ENCODE measurements at places on chromosomes 4 and X.

DNA sequence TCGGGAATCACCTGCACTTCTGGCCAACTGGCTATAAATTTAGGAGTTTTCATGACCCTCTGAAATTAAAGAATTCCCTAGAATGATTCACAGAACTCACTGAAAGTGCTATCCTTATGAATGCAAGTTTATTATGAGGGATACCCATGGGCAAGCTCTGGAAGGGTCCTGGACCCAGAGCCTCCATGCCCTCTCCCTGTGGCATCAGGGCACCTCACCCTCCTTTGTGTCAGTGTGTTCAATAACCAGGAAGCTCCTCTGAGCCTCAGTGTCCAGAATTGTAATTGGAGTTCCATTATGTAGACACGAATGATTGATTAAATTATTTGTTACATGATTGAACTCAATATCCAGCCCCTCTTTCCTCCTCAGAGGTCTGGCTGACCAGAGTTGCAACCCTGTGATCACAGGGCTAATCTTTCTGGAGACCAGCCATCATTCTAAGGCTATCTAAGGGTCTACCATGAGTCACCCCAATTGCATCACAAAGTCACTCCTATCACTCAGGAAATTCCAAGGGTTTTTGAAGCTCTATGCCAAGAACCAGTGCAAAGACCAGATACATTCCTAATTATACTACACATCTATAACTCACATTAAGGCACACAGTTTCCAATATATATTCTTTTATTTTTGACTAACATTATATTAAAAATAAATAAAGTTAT is 8.9 kb downstream of the ANXA3 start:
- DNase-seq = peak; percentile 66

- no peak for DNase-seq
These were observed 56.2 kb downstream of the LRRC66 start for GRCh38 chr4:51963841-51964517.

- DNase-seq = no peak
These were observed 3.2 kb downstream of the DGKQ start for GRCh38 chr4:970046-970745.

DNA sequence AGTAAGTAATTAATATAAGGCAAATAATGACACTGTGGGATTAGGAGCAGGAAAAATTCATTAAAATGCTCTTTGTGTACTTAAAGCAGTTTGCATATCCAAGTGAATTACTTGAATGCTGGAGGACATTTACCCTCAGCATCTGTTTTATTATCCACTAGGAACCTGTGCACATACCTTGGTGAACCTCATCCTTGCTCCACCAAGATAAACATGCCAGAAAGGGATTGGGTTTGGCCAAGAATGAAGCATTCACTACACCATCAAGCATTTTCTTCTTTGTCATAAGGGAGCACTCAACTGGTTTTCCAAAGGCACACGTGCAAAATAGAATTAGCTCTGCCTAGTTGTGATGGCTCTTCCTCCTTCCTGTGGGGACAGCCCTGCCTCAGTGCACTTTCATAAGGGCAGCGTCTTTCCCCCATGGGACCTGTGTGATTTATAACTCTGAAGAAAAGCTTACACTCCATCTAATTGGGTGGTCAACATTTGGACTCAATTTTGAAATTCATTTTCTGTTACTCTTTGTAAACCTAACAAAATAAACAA is 291.7 kb downstream of the USP46 start:
- DNase-seq = no peak

- DNase-seq = no peak
These were observed 286.3 kb downstream of the PDGFC start for GRCh38 chr4:156685308-156685707.

- no peak for DNase-seq
These were observed 42.0 kb upstream of the GBA3 start for GRCh38 chr4:22650771-22651170.

DNA sequence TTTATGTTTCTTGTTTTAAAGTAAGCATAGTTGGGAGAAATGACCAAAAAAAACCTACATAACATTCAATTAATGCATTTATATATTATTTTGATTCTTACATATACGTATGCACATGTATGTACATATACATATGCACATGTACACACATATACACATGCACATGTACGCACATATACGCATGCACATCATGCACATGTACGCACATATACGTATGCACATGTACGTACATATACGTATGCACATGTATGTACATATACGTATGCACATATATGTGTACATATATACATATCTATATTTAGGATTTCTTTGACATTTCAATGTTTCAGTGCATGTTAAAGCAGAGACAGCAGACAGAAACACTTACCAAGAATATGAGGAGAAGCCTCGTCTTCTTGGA is 263.4 kb downstream of the ADAMTS3 start:
- DNase-seq = no peak

- no peak for DNase-seq
These were observed 48.0 kb downstream of the RAPGEF2 start for GRCh38 chr4:159150821-159151390.

DNA sequence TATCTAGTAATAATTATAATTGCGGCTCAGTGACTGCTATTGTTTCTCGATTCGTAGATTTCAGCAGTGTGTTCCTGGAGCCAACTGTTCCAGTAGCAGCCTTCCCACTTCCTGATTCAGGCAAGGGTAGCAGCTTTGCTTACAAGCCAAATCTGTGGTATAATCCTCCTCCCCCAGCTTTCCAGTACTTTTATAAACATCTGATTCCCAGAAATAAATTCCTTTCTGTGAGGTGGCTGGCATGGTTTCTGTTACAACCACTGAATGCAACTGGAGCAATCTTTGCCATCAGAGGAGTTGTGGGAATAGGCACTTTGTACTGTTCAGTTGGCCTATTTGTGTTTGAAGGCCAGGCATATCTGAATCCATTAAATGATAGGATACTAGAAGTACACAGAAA is 80.0 kb downstream of the GLRA3 start:
- DNase-seq = no peak

GRCh38 chr4:178255172-178255571 is 812.9 kb upstream of the AGA start:
- DNase-seq = no peak

- peak; percentile 2 for DNase-seq
These were observed 58.3 kb downstream of the GRID2 start for GRCh38 chr4:92362028-92362427.

- DNase-seq = no peak
These were observed 16.0 kb upstream of the HPGD start for GRCh38 chr4:174538123-174538875.

- no peak for DNase-seq
These were observed 38.5 kb downstream of the LAMTOR3 start for GRCh38 chr4:99855678-99856077.

GRCh38 chr4:144716778-144717177 is 70.8 kb downstream of the HHIP start:
- DNase-seq = no peak

DNA sequence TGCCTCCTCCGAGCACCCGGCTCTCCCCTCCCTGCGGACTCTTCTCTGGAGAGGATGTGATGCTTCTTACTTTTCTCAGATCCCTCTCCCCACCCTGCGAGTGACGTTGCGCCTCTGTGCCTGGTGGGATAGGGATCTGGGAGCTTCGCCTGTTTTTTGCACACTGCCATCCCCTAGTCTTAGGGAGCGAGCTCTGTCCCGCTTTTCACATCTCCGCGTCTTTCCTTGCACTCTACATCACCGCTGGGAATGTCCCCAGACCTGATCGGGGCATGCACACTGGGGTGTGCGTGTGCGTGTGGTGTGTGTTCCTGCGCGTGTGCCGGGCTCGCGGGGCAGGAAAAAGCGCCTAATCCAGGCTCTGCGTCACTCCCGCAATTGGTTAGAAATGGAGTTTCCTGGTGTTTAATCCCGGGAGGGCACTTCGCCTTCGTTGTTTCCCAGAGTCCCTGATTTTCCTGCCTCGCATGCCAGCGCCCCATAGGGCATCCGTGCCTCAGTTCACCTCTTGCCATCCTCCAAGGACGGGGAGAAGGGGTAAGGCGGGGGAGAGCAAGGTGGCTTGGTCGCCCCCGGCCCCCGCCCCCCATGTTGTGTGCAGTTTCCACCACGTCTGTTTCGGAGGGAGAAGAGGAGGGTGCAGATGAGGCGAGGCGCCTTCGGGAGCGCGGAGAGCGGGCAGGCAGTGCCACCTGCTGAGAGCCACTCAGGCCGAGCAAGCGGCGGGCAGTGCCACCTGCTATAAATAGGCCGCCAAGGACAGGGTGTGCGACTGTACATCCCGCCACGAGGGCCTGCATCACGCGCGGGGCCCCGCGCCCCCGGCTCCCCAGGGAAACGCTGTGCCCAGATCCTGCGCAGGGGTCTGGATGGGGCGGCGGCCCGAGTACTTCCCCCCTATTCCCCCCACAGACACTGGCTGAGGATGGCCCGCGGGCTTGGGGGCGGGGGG is 759 bp upstream of the TBC1D1 start:
- no peak for DNase-seq

DNA sequence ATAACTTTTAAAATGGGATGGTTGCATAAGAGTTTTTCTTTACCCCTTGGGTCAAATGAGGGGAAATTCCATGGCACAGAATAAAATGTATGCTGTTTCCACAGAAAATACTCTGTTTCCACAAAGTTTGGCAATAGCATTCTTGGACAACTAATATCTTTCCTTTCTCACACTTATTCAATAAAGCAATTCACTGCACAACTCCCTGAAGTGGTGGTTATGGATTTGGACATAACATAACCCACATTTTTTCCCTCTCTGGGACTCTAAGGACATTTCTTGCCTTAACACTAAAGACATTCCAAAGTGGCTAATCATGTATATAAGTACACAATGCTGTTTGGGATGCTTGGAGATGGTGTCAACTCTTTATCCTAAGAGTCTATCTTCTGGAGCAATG is 51.7 kb upstream of the GPM6B start:
- DNase-seq = no peak

- peak; percentile 2 for DNase-seq
These were observed 455 bp upstream of the ABCB7 start for GRCh38 chrX:75156531-75156945.

GRCh38 chrX:129449148-129449547 is 74.1 kb downstream of the SMARCA1 start:
- DNase-seq = no peak
